ENCODE measurements at places on chromosomes 2 and 18.

DNA sequence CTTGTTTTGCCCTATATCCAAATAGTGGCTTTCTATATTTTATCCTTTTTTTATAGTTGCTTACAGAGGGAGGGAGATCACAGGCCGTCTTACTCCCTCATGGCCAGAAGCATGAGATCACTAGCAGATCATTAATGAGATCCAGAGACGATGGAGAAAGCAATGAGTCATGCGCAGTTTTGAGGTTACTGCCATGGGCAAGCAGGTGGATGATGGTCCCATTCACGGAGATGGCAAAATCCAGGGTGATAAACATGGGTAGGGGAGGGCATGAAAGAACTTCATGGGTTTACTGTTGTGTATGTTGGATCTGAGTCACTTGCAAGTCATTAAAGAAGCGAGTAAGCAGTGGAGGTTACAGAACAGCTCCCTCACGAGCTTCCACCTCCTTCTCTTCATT, 60.4 kb downstream of the C18orf63 start:
- no peak for DNase-seq

DNA sequence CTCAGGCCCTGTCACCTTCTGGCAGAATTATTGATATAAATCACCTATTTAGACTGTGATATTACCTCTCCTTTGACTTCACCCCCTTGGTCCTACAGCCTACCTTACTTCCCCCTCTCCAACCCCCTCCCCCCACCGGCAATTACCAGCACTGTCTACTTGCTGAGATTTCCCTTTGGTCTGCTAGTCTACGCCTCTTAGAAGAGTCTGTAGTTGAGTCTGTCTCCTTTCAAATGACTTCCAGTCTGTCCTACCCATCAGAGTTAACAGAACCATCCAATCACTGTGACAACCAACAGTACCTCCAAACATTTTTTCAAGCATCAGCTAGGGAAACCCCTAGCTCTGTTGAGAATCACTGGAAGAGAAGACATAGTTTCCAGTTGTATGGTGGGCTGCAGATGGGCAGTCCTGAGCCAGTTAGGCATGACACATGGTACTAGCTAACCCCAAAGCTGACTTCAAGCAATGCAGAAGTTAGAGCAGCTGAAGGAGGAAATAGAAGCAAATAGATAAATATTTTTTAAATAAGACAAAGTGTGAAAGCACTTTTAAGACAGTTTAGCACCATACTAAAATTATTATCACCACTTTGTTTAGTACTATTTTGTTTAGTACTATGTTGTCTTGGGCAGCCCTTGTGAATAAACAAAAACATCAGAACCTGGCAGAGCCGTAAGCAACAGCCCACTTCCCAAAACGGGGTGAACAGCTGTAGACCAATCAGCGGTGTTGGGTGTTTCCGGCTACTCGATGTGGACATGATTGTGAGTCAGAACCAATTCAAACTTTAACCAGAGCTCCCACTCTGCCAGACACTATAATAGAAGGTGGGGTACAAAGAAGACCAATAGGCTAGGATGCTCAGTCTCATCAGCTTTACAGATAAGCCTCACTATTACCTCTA, 2.7 kb upstream of the ASNSD1 start:
- DNase-seq, result no peak

DNA sequence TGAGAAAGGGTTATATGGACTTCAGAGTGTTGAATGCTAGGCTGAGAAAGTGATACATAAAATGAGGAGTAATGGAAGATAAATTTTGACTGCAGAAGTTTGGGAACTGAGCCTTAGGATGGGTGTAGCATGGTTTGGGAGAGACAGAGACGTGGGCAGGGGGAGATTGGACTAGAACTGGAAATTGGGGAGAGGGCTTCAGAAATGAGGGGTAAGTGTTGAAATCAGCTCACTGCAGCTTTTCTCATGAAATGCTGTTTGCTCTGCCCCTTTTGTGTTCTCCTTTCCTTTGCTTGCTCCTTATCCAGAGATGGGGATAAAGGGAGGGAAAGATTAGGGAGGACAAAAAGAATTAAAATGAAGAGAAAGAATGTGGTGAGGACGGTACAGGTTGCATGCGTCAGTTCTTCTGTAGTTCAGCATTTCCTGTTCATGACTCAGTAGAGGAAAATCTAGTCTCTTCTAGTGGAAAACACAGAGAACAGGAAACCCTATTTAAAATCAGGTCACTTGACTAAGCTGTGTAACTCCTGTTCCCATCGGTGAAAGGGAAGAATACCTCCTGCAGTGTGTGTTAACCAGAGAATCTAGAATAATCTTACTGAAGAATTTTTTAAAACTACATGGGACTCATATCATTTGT, 105.6 kb downstream of the CRIM1 start:
- DNase-seq, result no peak

GRCh38 chr2:23385351-23385747, 370 bp downstream of the KLHL29 start:
- DNase-seq, result no peak

DNA sequence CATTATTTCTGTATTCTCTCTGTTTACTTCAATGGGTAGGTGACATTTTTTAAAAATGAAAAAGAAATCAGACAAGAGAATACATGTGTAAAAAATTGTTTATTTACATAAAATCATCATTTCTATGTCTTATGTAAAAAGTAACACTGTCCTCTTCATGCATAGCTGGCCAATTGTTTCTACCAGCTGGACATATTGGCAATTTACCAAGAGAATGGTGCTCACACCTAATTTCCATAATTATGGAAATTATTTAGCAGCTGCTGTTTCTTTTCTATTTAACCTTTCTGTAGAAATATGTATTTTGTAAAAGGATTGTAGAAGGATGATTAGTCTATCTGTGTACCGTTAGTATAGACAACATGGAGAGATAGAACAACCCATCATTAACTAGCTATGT, 791.9 kb downstream of the TRIB2 start:
- no peak for DNase-seq

GRCh38 chr2:168692132-168692744, 110.2 kb upstream of the NOSTRIN start:
- DNase-seq, result no peak

GRCh38 chr2:56648802-56649201, 465.0 kb downstream of the CCDC85A start:
- DNase-seq, result no peak

DNA sequence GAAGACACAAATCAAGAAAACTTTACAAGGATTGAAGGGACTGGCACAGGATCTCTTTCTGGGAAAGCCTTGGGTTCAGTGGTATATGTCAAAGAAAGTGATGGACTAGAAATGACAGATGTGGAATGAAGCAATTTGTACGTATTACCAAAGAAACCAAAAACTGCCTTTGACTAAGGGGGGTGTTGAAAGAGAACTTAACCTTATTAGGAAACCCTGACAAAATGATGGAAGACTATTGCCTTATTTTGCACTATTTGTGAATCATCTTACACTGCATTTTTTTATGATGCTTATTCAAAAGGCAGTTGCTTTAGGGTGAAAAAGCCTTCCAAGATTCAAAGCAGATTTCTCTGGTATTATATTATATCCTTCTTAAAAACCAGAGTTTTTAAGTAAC, 4.0 kb downstream of the TSGA10 start:
- no peak for DNase-seq

GRCh38 chr2:172428832-172429210, 1.4 kb downstream of the ITGA6 start:
- DNase-seq, result no peak

GRCh38 chr2:37550190-37550589, 121.3 kb downstream of the CDC42EP3 start:
- no peak for DNase-seq

DNA sequence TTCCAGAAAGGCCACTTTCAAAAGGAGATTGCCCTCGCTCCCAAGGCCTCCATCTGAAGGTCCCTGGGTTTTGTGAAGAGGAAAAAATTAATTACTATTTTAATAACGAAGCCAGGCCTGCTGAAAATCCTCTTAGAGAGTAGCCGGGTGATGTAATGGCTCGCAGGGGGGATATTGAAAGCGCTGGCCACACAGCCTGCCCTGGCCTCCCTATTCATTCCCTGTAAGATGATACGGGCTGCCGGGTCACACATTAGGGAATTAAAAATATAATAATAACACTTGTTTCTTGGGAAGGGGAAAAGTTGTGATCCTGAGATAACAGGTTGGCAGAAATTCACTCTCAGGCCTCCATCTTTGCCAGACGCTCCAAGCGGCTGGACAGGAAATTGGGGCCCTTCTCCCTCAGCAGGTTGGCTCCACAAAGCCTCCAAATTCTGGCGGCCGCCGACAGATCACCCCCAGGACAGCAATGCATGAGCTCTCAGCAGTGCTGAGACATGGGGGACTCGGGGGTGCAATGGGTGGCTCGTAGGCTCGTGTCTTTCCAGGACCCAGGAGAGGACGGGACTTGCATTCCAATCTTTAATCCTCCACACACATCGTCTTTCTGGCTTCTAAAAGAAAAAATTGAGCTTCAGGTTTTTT, 299.9 kb upstream of the SALL3 start:
- DNase-seq, result no peak

DNA sequence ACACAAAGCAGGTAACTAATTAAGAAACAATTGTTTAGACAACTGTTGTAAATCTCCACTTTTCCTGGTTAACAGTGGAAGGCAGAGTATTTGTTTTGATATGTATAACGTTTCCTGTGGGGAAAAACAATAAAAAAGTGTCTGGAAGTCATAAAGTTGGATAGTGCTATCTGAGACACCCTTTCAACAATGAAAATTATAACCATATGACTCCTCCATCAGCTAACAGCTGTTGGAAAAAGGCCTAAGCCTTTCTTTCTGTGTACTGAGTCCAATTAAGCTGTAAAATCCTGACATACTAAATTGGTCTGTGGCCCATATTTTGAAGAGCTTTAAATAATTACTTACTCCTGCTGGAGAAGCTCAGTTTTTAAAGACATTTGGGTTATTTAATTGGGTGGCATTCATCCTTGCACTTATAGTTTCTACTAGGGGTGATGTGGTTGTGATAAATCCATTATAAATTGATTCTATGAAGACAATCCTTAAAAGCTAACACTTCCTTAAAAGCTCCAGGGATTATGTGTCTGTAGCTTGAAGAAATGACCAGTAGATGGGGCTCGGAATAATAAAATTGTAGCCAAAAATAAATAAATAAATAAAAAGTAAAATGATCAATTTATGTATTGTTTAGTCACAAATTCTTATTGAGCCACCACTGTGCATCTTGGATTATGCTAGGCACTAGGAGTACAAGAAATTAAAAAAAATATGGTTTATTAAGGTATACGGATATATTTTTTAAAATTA, 698.1 kb upstream of the NXPH2 start:
- no peak for DNase-seq

- DNase-seq, result no peak
Measured at GRCh38 chr2:121160366-121160765, 124.6 kb downstream of the TFCP2L1 start.

- no peak for DNase-seq
Measured at GRCh38 chr2:187078297-187078696, 229.3 kb upstream of the ZSWIM2 start.

DNA sequence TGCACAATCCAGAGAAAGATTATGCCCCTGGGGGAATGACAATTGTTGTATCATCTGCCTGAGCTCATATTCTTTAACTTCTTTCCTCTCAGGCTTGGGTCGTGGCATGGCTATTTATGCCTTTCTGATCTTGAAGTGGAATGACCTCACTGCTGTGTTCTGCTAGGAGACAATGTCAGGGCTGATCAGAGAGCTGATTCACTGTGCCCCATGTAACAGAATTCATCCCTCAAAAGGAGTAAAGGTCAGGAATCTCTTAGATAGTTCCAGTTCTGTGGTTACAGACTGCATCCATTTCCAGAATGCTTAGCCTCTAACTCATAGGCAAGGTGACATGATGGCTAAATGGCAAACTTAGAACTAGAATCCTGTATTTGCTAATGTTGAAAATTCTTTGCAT, 511.7 kb upstream of the CNTNAP5 start:
- DNase-seq, result no peak

GRCh38 chr2:124501575-124502152, 476.6 kb downstream of the CNTNAP5 start:
- DNase-seq, result no peak
